ENCODE measurements at places on chromosomes 2 and 18.

DNA sequence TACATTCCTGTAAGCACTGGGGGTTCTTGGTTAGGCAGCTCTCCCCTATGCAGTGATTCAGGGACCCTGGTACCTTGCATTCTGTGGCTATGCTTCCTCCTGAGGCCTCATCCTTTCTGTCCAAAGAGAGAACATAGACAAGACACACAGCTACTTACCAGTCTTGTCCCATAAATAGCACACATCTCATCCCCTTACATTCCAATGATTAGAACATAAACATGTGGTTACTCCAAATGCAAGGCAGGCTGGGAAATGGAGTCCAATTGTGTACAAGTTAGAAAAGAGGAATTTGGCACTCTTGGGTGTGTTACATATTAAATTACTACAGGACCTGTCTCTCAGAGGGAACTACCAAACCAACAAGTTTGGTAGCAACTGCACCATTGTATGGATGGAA lies 171.3 kb downstream of the ARHGAP15 start:
- DNase-seq: no peak

- no peak for DNase-seq
Observed at GRCh38 chr2:8839189-8839965, 2.0 kb upstream of the KIDINS220 start.

- DNase-seq: no peak
Observed at GRCh38 chr2:148048475-148049221, 27.8 kb downstream of the MBD5 start.

GRCh38 chr2:142314164-142314563 lies 183.3 kb upstream of the LRP1B start:
- no peak for DNase-seq

DNA sequence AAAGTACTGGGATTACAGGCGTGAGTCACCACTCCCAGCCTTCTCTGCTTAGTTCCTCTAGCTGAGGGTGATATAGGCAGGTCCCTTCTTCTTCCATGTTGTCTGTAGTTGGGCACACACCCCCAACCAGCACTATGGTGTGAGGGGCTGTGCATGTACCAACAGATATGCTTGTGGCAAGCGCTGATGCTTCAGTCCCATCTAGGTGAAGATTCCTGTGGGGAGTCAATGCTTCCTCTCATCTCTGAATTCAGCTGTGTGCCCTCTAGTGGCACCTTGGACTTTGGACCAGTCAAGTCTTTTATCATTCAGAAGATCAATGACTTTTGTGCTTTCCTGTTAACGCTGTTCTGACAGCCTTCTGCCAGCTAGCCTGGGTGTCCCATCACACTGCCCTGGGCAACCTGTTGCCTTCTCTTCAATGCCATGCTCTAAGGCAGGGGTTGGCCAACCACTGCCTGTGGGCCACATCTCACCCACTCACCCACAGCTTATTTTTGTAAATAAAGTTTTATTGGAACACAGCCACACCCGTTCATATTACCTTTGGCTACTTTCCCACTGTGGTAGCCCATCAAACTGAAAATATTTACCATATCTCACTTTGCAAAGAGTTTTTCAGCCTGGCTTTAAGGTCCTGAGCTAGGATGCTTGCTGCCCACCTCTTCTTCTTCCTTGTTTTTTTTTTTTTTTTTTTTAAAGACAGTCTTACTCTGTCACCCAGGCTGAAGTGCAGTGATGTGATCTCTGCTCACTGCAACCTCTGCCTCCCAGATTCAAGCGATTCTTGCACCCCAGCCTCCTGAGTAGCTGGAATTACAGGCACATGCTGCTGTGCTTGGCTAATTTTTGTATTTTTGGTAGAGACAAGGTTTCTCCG lies 51.0 kb downstream of the NPAS2 start:
- DNase-seq: no peak

DNA sequence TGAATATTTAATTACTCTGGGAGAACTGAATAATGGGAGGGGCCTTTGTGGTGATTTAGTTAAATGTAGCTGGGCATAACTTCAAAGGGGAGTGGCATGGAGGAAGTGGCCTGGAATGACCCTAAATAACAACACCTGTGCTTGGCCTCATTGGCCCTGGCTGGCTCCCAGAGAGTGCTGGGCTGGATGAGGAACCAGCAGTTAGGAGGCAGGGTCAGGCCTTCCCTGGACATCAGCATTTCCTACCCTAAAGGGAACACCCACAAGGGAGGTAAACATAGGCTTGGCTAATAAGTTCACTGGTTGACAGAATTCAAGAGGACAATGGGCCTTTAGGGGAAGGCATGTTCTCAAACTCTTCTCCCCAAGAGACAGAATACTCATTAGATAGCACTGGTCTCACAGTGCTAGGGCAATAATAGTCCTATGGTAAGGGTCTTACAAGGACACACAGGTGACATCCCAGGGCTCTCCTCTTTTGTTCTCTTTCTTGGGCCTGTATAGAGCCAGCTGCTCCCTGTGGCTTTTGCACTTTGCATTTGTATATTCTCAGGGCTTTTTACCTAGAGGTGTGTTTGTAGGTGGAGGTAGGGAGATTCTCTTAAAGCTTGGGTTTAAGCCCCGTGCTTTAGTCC lies 106.8 kb downstream of the ZNF519 start:
- no peak for DNase-seq

- no peak for DNase-seq
Observed at GRCh38 chr18:70377857-70378701, 89.2 kb downstream of the SOCS6 start.

GRCh38 chr2:11344956-11345677 lies 681 bp upstream of the ROCK2 start:
- no peak for DNase-seq

DNA sequence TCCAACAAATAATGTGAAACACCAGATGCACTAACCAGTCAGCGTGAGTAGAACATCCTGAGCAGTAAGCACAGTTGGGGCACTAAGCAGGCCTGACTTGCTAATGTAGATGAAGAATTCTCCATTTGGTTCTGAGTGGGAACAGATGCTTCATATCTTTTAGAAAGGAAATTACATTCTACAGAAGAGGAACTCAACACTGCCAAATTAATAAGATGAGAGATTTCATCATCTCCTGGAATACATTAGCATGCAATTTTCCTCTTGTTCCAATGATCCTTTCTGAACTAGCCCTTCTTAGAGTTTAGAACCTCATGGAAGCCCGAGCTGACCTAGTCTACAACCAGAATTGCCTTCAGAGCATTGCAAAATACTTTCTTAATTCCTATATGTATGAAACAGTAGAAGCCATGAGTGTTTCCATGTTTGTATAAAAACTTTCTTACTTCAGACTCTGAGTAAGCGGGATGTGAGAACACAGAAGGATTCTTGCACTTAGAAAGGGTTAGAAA lies 34.8 kb downstream of the COL5A2 start:
- no peak for DNase-seq

DNA sequence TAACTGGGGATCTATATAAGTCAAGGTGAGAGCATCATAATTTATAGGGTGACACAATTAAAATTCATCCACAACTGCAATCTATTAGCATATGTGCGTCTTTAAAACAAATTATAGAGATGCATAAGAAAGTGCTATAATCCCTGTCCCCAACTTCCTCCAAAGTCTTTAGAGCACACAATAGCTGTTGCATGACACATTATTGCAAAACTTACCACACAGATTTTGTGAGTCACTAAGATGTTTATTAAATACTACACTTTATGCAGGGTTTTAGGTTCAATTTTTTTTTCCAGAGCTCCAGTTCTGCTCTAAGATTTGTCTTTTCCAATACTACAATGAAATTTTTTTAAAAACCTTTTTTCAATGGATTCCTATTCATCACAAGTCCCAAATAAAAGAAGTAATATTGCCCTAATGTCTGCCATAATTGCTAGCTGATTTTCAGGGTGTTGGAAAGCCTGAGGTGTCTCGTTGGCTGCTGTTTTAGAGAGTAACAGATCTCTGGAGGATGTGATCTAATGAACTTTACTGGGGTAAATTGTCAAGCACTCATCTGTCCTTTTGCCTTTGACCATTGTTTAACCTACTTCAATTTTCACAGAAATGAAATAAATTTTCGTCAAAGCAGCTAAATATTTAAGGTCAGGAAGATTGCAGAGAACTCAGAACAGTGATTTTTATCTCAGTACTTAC lies 250.5 kb upstream of the NETO1 start:
- DNase-seq: no peak

- no peak for DNase-seq
Observed at GRCh38 chr2:109435066-109435690, 178.6 kb downstream of the SEPTIN10 start.

- DNase-seq: no peak
Observed at GRCh38 chr2:230873661-230874401, 9.1 kb downstream of the ITM2C start.

DNA sequence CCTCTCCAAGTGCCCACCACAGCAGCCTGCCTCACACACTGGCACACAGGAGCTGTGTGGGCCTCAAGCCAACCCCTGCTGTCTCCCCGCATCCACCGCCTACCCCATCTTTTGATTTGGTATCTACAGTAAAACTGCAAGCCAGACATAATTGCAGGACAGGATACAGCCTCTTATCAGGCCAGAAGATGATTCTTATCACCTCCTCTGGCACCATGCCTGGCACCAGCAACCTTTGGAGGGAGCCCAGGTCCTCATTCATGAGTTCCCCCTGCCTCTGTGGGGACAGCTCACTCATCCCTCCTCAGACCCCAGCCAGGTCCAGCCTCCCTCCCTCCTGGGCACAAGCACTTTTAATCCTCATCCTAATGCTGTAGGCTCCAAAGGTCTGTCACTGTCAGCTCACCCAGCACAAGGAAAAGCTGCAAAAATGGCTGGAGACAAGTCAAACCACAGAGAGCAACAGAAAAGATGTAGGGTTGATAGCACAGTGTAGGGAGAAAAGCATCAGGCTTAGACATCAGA lies 9.7 kb downstream of the RAB11FIP5 start:
- no peak for DNase-seq

- DNase-seq: no peak
Observed at GRCh38 chr2:59025157-59025757, 784.1 kb upstream of the FANCL start.

DNA sequence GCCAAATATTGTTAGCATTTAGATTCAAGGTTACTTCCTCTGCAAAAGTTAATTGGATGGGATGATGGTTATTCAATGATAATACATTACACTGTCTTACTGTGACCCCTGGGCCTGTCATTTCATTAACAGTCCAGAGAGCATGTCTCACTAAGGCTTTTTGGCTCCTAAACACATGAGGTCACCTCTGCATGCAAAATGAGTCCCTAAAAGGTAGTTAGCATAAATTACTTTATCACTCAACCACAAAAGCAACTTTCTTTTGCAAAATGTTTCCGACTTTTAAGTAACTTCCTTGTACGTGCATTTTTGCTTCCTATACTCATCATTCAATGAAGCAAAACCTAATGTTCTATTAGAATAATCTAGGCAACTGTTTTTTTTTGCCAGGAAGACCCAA lies 16.8 kb upstream of the AGFG1 start:
- DNase-seq: no peak

GRCh38 chr2:61238219-61239012 lies 76.4 kb downstream of the C2orf74 start:
- no peak for DNase-seq

DNA sequence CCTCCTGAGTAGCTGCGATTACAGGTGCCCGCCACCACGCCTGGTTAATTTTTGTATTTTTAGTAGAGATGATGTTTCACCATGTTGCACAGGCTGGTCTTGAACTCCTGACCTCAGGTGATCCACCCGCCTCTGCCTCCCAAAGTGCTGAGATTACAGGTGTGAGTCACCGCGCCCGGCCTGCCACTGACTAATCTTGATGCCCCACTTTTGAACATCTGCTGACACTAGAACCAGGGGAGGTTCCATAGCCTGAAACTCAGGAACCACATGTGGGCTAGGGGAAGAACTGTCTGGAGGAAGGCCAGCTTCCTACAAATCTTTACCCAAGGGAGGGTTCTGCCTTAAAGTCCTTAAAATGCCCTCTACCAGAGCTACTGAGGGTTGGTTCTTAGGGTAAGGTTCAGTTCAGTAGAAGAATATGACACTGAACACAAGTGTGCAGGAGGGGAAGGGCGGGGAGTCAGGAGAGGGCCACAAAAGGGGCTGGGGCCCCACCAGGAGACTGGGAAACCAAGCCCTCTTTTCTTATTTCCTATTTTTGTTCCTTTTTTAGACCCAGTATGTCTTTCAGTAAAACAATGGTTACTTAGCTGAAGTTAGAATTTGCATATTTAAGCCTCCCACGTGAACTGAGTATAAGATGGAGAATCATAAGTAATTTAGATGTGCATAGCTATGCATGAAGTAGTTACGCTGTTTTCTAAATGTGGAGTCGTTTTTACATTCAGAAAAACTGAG lies 6.3 kb upstream of the RAB31 start:
- DNase-seq: no peak

- DNase-seq: no peak
Observed at GRCh38 chr2:156385242-156385641, 50.9 kb upstream of the GPD2 start.

DNA sequence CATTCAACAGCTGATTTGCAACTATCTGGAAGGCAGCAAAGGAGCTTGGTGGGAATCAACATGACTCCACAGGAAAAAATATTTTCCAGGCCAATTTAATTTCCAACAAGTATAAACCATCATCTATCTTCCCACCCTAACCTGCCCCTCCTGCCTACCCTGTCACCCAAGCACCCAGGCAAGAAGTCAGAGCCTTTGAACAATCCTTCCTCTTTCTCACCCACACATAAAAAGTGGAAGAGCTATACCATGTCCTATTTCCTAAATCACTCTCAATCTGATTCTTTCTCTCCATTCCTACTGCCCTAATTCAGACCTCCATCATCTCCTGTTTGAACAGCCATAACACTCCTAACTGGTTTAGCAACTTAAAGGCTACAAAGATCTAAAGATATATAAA lies 12.7 kb downstream of the SPIRE1 start:
- no peak for DNase-seq

- no peak for DNase-seq
Observed at GRCh38 chr2:27724191-27724590, 47.3 kb upstream of the MRPL33 start.

- no peak for DNase-seq
Observed at GRCh38 chr2:202043475-202043874, 9.8 kb downstream of the FZD7 start.

DNA sequence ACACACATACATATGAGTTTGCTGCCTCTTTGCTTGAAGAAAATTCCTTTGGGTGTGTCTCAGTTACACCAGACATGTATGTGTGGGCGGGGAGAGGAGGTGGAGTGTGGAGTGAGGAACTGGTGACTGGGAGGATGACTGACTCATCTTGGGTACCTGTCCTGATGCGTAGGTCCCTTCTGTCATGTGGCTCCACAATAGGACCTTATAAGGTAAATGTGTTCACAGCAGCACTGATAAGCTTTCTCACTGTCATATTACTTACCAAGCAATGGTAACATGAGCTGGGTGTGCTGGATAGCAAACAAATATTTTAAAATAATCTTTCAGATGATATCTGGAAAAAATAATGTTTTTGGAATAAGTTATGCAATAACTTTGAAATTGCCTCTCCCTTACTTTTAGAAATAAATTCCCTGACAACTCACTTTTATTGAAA lies 45.1 kb downstream of the SLC9A2 start:
- DNase-seq: no peak

DNA sequence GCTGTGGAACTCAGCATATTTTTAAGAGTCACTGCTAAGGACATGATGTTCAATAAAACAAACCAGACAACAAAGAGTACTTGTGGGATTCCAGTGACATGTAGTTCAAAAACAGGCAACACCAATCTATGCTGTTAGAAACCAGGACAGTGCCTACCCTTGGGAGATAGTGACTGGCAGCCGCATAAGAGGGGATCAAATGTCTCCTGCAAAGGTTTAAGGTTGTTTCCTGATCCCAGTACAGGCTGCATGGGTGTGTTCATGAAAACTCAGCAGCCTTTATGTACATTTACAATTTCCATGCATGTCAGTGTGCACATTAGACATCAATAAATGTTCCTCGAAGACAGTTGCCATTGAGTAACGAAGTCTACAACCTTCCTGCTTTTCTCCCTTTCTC lies 183.8 kb downstream of the PID1 start:
- no peak for DNase-seq

Data from forelimb muscle (tissue), 1 donor.